ENCODE measurements at places on chromosomes 13 and 19.

- DNase-seq, result peak; percentile 47
These were observed 11.3 kb downstream of the EPS8L1 start for GRCh38 chr19:55086730-55087541.

GRCh38 chr13:102839462-102839861 is 6.4 kb upstream of the ERCC5 start:
- DNase-seq, result no peak

DNA sequence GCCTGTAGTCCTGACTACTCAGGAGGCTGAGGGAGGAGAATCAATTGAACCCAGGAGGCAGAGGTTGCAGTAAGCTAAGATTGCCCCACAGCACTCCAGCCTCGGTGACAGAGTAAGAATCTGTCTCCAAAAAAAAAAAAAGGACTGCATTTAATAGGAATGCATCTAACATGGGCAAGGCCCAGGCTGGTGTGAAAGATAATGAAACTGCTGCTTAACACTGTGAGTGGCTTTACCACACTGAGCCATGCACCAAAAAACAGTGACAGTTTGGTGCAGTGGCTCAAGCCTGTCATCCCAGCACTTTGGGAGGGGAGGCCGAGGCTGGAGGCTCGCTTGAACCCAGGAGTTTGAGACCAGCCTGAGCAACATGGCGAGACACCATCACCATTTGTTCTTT is 8.6 kb downstream of the GTF2F1 start:
- DNase-seq, result no peak

- no peak for DNase-seq
These were observed 395.1 kb downstream of the FOXO1 start for GRCh38 chr13:40271271-40271885.

GRCh38 chr13:74026753-74027152 is 107.5 kb downstream of the KLF12 start:
- DNase-seq, result peak; percentile 84

GRCh38 chr13:84946192-84946591 is 853.0 kb downstream of the SLITRK6 start:
- DNase-seq, result no peak

DNA sequence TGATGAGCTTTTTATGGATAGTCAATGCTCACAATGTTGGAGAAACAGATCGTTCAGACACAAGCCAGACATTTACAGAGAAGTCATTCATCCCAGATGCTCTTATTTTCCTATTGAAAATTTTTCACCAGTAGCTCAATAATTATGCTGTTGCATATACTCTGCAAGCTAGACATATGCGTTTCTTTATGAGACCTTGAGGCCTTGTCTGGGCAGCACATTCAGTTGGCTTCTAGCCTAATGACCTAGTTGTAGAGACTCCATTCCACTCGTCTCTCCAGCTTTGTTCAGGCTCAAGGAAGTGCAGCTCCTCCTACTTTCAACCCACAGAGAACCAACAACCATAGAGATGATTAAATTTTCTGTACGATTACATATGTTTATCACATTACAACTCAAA is 237.7 kb downstream of the MZT1 start:
- no peak for DNase-seq

DNA sequence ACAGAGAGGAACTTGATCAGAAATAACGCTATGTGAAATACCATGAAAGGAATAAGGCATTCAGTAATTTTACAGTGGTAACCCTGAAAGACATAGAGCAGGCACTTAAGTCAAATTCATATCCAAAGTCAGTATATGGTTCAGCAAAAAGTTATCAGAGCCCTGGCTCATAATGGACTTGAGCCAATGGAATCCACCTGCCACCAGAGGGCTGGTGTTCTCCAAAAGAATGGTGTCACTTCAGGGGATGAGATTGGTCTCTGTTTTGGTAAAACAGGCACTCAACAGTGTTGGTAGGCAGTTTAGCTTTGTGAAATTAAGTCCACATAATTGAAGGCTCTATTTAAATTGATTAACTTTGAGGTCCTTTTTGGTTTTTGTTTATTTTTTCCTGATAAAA is 93.9 kb downstream of the LIG4 start:
- no peak for DNase-seq

DNA sequence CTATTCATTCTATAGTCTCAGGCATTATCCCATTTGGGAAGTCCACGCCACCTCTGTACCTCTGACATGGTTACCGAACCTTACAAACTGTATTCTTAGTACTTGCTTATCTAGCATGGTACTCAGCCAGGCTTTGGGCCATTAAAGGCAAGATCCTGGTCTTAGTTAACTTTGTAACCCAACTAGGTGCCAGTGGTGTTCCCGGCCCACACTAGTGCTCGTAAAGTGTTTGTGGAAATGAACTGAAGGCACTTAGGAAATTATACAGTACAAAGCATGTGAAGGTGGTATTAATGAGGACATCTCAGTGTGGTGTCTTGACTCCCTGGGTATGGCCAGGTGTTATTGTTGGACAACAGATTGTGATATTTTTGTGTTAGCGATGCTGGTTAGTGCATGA is 87.8 kb upstream of the RNF113B start:
- DNase-seq, result no peak

DNA sequence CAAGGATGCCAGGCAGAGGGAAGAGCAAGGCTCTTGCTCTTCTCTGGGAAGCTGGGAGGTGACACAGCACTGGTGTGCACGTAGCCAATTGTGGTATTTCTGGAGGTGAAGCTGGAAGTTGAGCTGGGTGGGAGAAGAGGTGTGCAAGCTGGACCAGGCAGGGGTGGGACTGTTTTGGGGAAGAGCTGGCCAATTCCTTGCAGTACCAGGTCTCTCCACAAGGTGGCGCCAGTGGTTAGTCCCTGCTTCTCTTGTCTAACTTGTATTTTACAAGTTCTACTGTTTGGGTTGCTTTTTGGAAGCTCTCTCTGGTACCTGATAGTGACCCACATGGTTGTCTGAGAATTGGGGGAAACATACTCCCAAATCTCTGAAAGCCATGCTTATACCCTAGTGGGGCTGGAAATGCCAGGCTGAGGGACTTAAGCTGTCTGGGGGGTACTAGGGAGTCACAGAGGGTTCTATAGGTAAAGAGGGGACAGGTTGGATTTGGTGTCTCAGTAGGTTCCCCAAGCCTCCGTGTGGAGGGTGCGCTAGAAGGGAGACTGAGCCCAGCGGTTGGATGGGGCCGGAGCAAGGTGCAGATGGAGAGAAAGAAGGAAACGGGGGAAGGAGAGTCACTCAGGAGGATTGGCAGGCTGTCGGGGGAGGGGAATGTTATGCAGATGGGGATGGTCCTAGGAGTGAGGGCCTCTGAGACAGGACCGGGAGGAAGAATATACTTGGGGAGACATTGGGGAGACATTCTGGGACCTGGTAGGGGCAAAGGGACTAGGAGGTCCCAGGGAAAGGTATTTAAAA is 3.0 kb downstream of the HPN start:
- DNase-seq, result peak; percentile 60

GRCh38 chr19:6891761-6892385 is 4.5 kb downstream of the ADGRE1 start:
- DNase-seq, result peak; percentile 25

GRCh38 chr13:91302111-91302510 is 45.4 kb upstream of the MIR17HG start:
- no peak for DNase-seq

GRCh38 chr13:99966064-99966805 is 5.3 kb downstream of the ZIC5 start:
- DNase-seq, result no peak

- DNase-seq, result no peak
These were observed 260.8 kb downstream of the DNAJC15 start for GRCh38 chr13:43284162-43284561.

- peak; percentile 57 for DNase-seq
These were observed 7.1 kb downstream of the AKAP11 start for GRCh38 chr13:42279080-42279479.

DNA sequence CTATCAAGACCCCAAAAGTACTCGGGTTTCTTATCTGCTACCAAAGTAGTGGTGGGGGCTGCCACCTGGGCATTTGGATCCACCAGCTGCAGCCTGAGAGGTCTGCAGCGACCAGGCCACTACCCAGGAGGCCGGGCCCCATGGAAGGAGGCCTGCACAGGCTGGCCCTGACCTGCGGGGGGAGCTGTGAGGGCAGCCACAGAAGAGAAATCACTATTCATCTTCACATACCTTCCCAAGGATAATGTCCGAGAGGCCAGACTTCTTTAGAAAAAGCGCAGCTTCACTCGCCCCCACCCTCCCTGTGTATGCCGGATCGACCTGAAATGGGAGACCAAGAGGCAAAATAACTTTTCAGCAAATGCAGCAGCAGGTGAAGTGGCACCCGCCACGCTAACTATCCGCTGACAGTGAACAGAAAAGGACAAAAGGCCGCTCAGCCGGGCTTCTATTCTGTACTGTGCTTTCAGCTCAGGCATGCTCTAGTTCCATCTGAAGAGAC is 30.1 kb downstream of the EPS15L1 start:
- DNase-seq, result no peak

DNA sequence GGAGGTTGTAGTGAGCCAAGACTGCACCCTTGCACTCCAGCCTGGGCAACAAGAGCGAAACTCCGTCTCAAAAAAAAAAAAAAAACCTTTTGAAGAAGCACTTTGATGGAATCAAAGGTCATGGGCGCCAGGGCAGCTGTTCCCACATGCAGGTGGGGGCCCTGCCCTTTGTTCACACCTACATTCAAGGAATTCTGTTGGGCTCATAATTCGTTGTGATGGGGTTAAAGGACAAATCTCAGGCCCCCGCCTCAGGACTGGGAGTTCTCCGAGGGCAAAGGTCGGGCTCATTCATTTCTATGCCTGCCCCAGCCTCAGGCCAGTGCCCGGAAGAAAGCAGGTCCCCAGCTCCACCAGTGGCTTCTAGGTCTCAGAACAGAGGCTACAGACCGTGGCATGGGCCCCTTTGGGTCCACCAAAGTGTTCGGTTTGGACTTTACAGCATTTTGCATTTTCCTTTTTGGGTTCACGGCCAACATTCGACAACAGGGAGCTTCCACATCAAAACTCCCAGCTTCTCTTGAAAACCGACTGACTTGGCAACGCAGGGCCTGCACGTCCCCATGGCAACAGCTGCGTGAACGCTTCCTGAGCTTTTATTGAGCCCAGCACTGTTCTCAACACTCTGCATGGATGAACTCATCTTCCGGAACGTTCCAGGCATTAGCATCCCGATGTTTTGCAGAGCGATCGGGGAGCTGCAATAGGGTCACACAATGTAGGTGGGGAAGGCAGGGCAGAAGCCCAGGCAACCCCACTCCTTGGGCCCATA is 10.1 kb upstream of the GTF2F1 start:
- no peak for DNase-seq

- DNase-seq, result no peak
These were observed 108.4 kb upstream of the NBEA start for GRCh38 chr13:34833562-34834182.

- DNase-seq, result no peak
These were observed 103.5 kb upstream of the TSC22D1 start for GRCh38 chr13:44679597-44679996.

DNA sequence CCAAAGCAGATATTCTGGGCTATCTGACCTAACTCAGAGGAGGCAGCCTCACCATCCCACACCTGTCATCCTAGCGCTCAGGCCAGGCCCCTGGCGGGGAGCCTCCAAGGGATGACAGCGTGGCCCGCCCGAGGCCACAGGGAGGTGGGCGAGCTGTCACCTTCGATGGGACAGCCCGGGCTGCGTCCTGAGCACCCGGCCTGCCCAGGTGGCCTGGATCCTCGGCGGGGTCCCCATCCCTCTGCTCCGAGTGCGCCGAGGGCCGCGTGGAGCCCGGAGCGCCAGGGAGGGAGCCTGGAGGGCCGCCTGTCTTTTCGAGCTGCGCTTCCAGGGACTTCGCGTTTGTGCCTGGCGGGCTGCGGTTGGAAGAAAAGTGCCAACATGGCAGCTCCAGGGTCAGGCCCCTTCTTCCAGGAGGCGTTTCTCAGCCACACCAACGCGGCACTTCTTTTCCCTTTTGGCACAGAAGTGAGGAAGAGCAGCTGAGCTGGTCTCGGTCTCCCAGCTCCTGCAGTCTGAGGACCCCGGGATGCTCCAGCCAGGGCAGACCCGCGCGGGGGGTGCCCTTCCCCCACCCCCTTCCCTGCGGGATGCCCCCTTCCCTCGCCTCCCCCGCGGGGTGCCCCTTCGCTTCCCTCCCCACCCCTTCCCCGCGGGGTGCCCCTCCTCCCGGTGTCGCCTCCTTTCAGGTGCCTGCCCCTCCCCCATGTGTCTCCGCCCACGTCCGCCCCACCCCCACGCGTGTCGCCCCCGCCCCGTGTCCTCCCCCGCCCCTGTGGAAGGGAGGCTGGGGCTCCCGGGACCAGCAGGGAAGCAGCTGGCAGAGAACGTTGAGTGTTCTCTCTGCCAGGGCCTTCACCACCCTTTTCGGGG is 42.3 kb downstream of the GJA3 start:
- peak; percentile 41 for DNase-seq

GRCh38 chr19:39195755-39196154 is 1.0 kb upstream of the NCCRP1 start:
- DNase-seq, result peak; percentile 9

DNA sequence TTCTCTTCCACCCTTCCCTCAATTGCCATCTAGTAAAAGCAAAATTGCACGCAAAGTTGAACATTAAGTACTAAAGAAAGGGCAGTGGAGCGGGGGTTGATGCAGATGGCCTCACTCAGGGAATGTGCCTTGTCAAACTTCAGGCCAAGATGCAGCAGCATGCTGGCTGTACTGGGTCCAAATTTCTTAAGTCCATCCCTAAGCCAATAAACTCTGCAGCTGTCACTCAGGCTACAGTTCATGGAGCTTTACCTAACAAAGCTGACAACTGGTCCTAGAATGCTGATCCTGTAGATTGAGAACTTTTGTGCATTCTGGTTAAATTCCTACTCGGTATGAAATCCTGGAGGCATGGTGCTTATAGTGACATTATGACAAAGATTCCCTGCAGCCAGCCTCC is 88.4 kb downstream of the FOXO1 start:
- DNase-seq, result no peak

GRCh38 chr19:38852231-38853044 is 2.7 kb upstream of the HNRNPL start:
- DNase-seq, result peak; percentile 79

GRCh38 chr19:54484451-54484850 is 11.4 kb upstream of the CDC42EP5 start:
- DNase-seq, result no peak

- DNase-seq, result no peak
These were observed 15.7 kb upstream of the ZNF701 start for GRCh38 chr19:52554216-52554971.

GRCh38 chr19:42233106-42233505 is 9.3 kb downstream of the GSK3A start:
- no peak for DNase-seq

DNA sequence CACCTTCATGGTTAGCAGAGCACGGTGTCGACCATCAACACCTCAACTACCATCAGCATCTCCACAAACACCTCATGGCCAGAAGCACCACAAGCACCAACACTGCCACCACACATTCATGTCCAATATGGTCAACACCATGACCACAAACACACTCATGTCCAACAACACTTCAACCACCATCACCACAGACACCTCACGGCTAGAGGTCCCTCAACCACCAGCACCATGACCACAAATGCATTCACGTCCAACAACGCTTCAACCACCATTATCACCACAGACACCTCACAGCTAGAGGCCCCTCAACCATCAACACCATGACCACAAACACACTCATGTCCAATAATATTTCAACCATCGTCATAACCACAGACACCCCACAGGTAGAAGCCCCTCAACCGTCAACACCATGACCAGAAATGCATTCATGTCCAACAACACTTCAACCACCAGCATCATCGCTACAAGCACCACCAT is 10.2 kb downstream of the TRAPPC5 start:
- peak; percentile 16 for DNase-seq

GRCh38 chr13:29474991-29475390 is 120.5 kb downstream of the SLC7A1 start:
- DNase-seq, result no peak
